Fibroblast of skin of back (primary cell): ENCODE measurements at places on chromosomes 1 and 21.
A peak's percentile ranks its signal among the peaks of the same experiment; 100 is the strongest.

DNA sequence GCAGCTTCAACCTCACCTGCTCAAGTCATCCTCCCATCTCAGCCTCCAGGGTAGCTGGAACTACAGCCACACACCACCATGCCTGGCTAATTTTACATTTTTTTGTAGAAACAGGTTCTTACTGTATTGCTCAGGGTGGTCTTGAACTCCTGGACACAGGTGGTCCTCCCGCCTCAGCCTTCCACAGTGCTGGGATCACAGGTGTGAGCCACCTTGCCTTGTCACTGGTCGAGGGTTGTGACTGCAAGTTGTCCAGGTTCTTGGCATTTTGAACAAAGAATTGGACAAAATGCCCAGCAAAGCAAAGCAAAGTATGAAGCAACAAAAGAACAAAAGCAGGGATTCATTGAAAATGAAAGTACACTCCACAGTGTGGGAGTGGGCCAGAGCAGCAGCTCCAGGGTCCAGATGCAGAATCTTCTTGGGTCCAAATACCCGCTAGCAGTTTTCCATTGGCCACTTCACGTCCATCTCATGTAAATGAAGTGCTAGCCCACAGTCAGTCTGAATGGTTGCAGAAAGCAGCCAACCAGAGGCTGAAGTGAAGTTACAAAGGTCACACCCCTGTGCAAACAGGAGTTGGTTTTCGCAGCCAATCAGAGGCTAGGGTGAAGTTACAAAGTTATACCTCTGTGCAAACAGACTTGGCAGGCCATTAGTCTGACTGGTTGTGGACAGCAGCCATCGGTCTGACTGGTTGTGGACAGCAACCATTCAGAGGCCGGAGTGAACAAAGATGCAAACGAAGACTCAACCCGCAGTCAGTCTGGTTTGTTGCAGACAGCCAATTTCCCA lies 109.5 kb upstream of the KIF26B start:
- DNase-seq = no peak

DNA sequence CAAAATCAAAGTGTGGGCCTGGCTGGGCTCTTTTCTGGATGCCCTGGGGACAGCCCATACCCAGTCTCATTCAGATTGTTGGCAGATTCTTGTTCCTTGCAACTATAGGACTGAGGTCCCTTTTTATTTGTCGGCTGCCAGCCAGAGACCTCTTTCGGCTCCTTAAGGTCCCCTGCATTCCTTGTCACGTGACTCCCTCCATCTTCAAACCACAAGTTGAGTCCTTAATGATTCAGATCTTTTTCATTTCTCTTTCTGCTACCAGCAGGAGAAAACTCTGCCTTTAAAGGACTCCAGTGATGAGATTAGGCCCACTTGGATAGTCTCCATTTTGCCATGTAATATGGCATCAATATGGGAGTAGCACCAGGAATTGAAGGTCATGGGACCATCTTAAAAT lies 48.6 kb downstream of the PATJ start:
- DNase-seq = peak; percentile 2

DNA sequence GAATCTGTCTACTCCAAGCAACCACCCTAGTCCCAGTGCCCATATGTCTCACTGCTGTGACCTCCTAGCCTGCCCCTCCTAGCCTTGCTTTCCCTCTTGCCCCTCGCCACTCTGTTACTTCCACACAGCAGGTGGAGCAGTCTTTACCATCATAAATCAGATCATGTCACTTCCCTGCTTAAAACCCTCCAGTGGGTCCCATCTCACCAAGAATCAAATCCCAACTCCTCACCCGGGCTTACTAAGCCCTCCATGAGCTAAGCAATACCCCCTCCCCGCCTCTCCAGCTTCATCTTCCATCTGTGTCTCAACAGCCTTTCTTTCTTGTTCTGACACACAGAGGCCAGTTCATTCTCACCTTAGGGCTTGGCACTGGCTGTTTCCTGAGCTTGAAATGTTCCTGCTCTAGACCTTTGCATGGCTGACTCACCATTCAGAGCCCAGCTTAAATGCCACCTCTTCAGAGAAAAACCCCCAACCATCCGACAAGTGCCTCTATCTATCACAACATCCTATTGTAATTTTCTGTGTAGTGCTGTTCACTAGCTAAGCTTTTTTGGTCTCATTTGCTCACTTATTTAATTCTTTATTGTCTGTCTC lies 22.3 kb downstream of the KNCN start:
- DNase-seq = no peak

GRCh38 chr1:232183266-232183800 lies 446.6 kb downstream of the SIPA1L2 start:
- DNase-seq = no peak

GRCh38 chr1:172894349-172895049 lies 156.2 kb downstream of the TNFSF18 start:
- DNase-seq = no peak

DNA sequence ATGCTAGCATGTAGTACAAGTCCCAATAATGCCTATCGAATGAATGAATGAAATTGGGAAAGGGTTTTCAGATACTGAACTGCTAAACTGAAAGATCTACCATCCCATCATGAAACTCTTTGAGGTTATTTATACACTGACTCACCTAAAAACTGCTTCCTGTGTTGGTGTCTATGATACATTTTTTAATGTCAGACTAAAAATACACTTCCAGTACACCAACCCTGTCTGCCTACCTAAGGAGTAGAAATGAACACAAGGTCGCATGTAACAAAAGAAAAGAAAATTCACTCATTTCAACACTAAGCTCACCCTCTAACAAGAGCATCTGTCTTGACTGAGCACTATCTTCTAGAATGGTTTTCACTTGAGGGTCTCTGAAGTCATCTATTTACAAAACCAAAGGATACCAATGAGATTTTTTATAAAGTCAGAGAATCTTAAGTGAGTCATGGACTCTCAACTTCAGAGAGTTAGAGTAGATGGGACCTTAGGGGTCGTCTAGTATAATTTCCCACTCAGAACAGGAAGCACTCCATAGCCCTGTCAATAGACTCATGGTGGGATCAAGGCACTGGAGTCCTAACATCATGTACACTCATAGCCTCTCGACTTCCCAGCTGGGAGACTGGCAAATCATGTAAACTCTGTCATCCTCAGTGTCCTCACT lies 53.4 kb downstream of the WLS start:
- peak; percentile 76 for DNase-seq

- peak; percentile 36 for DNase-seq
Measured at GRCh38 chr1:53326598-53327181, 1.2 kb downstream of the LRP8 start.

- DNase-seq = no peak
Measured at GRCh38 chr1:202706851-202707250, 3.4 kb downstream of the SYT2 start.

GRCh38 chr1:161791904-161792655 lies 26.0 kb downstream of the ATF6 start:
- peak; percentile 72 for DNase-seq

- DNase-seq = no peak
Measured at GRCh38 chr1:218872928-218873327, 300.8 kb upstream of the LYPLAL1 start.

DNA sequence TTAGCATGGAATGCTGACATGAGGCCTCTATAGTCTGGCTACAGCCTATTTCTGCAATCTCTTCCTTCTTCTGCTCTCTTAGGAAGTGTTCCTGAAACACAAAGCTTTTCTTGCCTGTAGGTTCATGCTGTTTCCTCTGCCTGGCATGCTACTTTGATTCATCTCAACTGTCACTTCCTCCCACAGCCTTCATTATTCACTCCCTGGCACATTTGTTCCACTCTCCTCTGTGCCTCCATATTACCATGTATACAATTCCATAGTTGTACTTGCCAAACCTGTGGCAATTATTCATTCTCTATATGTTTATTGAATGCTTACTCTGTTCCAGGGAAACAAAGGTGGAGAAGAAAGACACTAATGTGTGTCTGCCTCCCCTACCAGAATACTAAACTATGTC lies 210.2 kb downstream of the LRRC7 start:
- no peak for DNase-seq

GRCh38 chr1:247539215-247539614 lies 3.0 kb upstream of the OR2C3 start:
- no peak for DNase-seq

DNA sequence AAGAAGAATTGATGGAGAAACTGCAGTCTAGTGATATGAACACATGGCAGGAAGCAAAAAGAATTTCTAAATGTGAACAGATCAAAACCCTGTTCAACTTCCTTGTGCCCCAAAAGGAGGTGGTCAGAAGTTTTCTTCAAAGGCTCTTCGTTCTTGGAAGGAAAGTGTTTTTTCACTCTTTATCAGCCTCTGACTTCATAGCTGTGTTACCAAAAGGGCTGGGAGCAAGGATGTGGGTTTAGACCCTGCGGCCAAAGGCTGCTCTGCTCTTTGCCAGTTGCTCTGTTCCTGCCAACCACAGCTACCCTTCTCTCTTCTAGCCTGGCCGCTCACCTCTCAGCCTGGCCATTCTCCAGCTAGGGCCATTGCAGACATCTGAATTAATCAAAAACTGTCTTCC lies 53.8 kb downstream of the PTGER3 start:
- DNase-seq = no peak

- no peak for DNase-seq
Measured at GRCh38 chr1:167430134-167430848, 88.0 kb downstream of the CD247 start.

GRCh38 chr21:33817138-33817537 lies 98.5 kb downstream of the ATP5PO start:
- no peak for DNase-seq

- DNase-seq = no peak
Measured at GRCh38 chr1:230368871-230369270, 57.3 kb downstream of the PGBD5 start.

- no peak for DNase-seq
Measured at GRCh38 chr1:50538476-50538875, 115.2 kb upstream of the DMRTA2 start.

DNA sequence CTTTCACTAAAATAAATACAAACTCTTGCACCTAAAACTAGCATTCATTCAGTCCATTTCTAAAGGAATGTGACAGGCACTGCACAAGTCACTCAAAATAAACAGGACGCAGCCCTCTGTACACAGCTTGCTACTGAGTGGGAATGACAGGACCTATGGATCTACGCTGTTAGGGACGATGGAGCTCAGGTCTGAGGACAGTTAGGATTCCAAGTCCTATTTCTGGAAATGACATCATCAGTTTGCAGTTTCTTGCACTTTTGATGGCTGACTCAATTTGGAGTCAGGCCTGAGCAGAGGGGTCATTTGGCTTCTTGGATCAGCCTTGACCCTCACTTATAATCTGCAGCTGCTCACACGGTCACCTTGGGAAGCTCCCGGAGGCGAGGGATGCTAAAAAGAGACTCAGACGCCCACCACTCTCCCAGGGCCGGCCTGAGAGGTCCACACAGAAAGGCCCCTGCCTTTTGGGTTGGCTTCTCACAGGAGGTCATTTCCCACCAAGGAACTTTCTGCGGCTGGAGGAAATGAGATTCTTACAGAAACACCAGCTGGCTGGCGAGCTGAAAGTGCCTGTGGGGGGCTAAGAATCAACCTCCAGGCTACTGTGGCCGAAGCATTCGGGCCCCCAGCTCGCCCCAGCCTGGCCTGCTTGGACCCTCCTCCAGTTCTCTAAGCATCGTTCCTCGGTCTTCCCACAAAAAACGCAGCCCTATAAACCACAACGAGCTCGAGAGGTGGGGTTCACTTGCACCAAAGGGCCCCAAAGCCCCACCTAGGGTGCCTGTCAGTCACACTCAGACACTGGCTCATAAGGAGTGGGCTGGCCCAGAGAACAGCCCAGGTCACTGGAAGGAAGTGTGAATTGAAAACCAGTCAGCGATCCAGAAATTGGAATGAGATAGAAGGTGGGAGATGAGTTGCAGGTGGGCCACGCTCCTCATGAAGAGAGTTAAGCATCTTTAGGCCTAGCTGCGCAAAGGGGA lies 8.9 kb upstream of the PDE9A start:
- peak; percentile 48 for DNase-seq

- no peak for DNase-seq
Measured at GRCh38 chr1:27147842-27148518, 6.9 kb downstream of the SLC9A1 start.

GRCh38 chr1:221192055-221192454 lies 312.8 kb downstream of the HLX start:
- no peak for DNase-seq

DNA sequence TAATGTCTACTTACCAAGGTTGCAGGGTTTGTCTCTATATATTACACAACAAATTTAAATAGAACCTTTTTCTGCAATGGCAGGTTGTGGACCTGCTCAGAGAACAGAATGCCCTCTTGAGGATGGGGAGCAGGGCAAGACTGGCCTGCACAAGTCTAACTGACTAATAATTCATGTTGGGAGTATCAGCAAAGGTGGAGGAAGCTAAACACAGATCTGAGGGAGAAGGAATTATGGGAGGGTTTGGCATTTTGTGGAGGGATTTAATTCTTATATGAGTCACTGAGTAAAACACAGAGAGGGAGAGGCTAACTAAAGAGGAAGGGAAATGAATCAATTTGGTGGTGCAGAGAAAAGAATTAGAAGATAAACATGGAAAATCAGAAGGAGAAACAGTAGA lies 40.0 kb downstream of the CLDN17 start:
- peak; percentile 6 for DNase-seq

DNA sequence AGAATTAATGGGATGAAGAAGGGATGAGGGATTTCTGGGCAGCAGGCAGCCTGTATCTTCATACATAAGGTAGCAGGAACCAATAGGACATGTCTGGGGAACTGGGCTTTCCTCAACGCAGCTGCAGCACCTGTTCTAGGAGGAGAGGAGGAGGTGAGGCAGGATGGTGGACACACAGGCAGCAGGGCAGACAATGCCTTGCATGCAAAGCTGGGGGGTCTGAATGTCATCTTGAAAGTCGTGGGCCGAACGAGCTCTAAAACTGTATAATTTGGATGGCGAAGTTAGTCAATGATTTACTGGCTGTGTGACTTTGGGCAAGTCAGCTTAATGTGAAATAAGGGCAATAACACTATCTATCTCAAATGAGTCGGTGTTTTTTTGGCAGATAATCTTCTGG lies 124.4 kb downstream of the BEND5 start:
- no peak for DNase-seq

DNA sequence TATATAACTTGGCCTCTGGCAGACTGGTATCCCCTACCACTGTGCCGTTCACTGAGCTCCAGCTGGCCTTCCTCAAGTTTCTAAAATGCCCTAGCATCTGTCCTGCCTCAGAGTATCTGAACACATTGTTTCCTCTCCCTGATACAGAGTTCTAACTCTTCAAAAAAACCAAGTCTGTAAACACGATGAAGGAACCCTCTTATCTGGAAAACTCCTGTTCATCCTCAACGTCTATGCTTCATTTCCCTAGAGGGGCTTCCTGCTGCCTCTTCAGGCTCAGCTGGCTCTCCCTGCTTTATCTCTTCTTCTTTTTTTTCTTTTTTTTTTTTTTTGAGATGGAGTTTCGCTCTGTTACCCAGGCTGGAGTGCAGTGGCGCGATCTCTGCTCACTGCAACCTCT lies 5.6 kb downstream of the BSDC1 start:
- DNase-seq = no peak

GRCh38 chr1:43300378-43301094 lies at the start of gene TIE1:
Gene TIE1, plus strand, starts transcription at chr1:43300982. Its CDS starts 90 bp downstream, at chr1:43301072.
- DNase-seq = no peak

DNA sequence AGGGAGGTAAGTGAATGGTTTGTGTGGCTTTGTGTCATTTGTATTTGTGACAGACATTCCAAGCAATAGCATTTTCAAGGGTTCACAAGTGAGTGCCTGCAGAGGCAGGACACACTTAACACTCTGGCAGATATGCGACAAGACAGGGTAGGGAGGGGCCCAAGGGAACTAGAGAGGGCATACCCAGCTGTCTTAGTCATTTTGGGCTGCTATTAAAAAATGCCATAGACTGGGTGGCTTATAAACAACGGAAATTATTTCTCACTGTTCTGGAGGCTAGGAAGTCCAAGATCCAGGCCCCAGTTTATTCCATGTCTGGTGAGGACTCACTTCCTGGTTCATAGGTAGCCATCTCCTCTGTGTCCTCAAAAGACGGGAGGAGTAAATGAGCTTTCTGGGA lies 137.4 kb downstream of the FGGY start:
- DNase-seq = peak; percentile 89
